ENCODE measurements at places on chromosomes 6 and 20.

- no peak for DNase-seq
Observed at GRCh38 chr6:52579006-52579660, 2.3 kb upstream of the TRAM2 start.

- DNase-seq, result no peak
Observed at GRCh38 chr20:24522452-24523330, 53.3 kb downstream of the SYNDIG1 start.

DNA sequence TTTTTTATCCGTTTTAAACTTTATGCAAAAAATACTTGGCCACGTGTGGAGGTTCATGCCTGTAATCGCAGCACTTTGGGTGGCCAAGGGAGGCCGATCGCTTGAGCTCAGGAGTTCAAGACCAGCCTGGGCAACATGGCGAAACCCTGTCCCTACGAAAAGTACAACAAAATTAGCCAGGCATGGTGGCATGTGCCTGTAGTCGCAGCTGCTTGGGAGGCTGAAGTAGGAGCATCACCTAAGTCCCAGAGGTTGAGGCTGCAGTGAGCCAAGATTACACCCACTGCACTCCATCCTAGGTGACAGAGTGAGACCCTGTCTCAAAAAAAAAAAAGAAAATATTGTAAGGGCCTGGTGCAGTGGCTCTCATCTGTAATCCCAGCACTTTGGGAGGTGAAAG is 45.0 kb downstream of the CSE1L start:
- no peak for DNase-seq

GRCh38 chr6:498795-499231 is 107.3 kb downstream of the IRF4 start:
- no peak for DNase-seq

DNA sequence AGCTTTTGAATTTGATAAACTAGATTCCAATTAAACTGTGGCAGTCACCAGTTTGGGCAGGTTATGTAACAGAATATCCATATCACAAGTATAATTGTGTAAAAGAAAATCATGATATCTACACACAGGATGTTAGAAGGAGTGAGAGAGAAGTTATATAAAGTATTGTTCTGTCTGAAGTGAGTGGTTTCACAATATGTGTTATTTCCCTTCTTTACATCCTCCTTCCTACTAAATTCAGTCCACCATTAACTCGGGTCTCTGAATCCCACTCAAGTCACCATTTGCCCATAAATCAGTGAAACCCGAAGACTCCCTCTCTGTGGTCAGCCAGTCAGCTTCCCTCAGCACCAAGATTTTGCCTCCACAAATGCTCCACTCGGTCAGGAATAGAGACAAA is 796 bp downstream of the HLA-DQB1 start:
- no peak for DNase-seq

- DNase-seq, result no peak
Observed at GRCh38 chr6:67045076-67045475, 1338.0 kb upstream of the EYS start.

- DNase-seq, result no peak
Observed at GRCh38 chr6:125752773-125753172, 3.3 kb downstream of the HEY2 start.

- DNase-seq, result no peak
Observed at GRCh38 chr6:87714093-87714842, 12.2 kb upstream of the AKIRIN2 start.

GRCh38 chr6:54525731-54526130 is 217.5 kb downstream of the TINAG start:
- no peak for DNase-seq

DNA sequence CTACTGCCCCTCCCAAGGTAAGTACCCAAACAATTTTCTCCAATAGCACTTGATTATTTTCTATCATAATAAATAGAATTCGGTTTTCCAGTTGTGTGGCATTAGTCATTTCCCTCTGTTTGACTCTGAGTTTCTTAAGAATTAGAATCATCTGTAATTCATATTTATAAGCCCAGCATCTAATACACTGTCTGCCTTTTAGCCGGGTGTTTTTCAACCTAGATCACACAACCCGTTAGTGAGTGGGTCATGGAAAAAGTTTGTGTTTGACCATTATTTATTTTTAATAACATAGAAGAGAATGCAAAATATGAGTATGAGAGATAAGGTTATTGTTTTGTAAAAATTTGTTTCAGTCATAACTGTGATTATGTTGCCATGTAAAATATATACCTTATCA is 701.6 kb downstream of the RFPL4B start:
- DNase-seq, result no peak

DNA sequence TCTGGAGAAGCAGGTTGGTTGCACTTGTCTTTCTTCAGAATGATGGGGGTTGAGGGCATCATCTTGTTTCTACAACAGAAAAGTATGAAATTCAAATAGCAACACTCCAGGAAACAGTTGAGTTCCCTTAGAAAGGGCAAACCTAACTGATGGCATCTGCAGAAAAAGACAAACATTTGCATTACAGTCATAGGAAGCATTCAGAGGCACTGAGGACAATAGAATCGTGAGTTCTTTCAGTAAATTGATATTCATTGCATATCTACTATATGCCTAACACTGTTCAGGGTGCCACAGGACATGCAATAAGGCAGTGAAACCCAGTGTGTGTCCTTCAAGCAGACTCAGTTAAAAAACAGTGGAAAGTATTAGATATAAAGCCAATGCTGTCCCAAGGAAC is 41.1 kb upstream of the OPN5 start:
- DNase-seq, result no peak

DNA sequence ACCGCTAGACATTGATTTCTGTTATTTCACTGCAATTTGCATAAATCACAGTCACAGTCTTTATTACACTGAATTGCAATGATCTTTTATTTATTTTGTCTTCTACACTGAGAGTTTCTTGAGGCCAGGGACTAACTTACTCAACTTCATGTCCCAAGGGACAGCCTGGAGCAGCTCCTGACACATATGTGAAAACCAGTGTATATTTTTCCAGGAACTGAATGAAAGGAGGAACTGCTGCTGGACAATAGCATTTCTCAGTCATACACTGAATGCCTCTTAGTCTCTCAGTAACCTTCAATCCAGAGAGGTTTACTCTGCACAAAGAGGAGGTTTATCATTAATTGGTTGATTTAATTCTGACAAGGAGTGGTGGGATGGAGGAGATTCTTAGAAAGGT is 5.9 kb downstream of the F13A1 start:
- DNase-seq, result no peak

DNA sequence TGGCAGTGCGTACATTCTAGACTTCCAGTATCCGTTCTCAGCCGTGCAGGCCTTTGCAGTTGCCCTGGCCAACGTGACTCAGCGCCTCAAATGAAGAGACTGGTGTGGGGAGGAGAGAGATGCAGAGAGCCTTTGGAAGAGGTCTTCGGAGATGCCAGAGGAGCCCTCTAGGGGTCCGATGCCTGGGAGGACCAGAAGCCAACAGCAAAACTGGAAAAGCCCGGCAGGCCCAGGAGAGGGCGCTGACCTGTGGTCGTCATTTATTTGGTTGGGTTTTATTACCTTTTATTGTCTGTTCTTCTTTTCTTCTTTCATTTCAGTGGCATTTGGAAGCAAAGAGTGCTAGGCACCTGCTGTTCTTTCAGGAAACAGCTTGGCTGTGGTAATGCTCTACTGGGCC is 53.3 kb upstream of the TMEM181 start:
- no peak for DNase-seq

GRCh38 chr6:49744259-49744658 is at the start of gene CRISP3:
TSS of gene CRISP3 (minus strand) at chr6:49744388. CDS start at chr6:49744367, 21 bp downstream.
- no peak for DNase-seq

GRCh38 chr20:24574797-24575196 is 105.4 kb downstream of the SYNDIG1 start:
- DNase-seq, result no peak

- DNase-seq, result no peak
Observed at GRCh38 chr6:132482581-132482980, 30.3 kb downstream of the STX7 start.

- no peak for DNase-seq
Observed at GRCh38 chr20:38260378-38261053, at the start of gene KIAA1755. TSS of gene KIAA1755 (minus strand) at chr20:38260735. CDS start at chr20:38260500, 235 bp downstream.

DNA sequence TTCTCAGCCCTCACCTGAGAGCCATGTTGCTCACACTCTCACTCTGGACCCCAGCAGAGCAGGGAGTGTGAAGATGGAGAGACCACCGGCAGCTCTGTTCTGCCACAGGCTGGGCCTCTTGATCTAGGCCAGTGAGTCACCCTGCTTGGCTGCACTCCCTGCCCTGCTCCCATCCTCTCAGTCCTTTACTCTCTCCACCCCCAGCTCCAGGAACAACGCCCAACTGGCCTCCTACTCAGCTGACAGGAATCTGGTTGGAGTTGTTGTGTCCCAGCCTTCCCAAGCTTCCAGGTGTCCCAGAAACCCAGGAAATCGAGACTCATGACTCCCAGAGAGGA is at the start of gene PSORS1C1:
Gene PSORS1C1, plus strand, starts transcription at position 260 of the 338 bp plus-strand sequence. CDS start 14,833 bp downstream, outside the sequence.
- DNase-seq, result no peak

GRCh38 chr6:79466207-79466834 is 70.9 kb downstream of the LCA5 start:
- no peak for DNase-seq

GRCh38 chr20:22601361-22602141 is 17.2 kb upstream of the FOXA2 start:
- DNase-seq, result no peak

- no peak for DNase-seq
Observed at GRCh38 chr6:38155144-38155543, 335.6 kb downstream of the ZFAND3 start.

- no peak for DNase-seq
Observed at GRCh38 chr20:53622247-53623133, 28.9 kb upstream of the ZNF217 start.

DNA sequence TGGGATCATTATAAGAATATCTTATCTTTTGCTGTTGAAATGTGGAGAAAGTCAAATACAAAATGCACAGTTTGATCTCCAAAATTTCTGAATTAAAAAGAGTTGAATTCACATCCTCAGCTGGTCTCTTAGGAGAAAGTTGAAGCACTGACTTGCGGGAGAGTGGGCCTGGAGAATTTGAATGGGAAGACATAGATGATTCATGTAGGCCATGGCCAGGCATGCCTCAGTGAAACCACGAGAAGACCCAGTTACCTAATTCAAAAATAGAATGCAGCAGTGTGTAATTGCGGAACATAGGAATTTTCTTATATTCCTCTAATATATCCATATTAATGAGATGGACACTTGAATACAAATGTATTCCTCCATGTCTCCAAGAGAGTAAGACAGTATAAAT is 53.0 kb upstream of the DTNBP1 start:
- no peak for DNase-seq

- DNase-seq, result no peak
Observed at GRCh38 chr6:835476-836160, 142.7 kb upstream of the EXOC2 start.

DNA sequence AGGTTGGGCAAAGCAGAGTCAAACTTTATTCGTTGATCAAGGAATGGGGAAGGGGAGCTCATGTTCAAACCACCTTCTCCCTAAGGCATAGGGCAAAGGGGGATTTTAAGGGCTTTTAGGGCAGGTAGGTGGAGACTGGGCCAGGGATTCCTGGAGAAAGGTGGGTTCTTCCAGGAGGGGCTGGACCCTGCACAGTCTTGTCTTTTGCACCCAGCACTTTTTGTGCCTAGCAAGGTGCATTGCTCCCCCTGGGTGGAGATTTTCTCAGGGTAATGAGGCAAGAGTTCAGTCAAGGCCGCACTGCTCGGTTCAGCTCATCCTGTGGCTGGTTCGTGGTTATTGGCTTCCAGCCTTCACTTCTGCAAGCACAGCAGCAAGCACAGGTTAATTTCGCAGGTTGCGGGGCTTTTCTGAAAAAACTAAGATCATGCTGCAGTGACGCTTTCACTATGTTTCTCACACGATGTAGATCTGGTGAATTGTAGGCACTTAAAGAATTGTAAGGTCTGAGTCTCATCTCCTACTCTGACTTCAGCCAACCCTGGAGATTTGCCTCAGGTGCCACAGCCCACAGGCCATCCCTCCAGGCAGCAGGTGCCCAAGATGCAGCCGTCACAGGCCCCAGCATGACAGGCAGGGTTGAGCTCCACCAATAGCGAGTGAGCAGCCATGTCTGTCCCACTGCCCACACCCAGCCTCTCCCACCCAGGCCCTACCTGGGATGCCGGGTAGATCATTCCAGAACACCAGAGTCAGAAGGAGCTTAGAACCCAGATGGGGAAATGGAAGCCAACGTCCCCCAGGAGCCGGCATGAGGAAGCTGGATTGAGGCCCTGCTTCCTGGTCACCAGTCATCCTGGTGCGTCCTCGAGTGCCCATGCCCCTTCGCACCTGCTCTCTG is 37.1 kb downstream of the SUN5 start:
- no peak for DNase-seq

DNA sequence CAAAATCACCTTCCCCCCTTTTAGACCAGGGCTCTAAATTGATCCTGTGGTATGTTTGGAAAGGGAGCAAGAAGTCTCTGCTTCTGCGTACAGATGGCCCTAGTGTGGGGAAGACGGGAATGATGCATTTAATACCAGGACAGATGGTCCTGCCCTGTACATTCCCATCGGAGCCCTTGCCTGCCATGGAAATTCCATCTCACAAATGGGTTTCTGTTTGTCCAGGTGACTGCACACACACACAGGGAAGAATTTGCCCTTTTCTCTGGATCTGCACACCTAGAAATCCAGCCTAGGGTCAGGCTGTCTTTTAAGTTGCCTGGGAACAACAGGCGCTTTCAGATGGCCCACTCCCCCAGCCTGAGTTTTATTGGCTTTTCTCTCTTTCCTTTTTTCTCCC is 1.3 kb downstream of the MAS1 start:
- DNase-seq, result no peak

- no peak for DNase-seq
Observed at GRCh38 chr6:167044696-167045095, 45.5 kb downstream of the CEP43 start.

GRCh38 chr6:28001751-28002150 is 44.7 kb downstream of the OR2B6 start:
- no peak for DNase-seq

DNA sequence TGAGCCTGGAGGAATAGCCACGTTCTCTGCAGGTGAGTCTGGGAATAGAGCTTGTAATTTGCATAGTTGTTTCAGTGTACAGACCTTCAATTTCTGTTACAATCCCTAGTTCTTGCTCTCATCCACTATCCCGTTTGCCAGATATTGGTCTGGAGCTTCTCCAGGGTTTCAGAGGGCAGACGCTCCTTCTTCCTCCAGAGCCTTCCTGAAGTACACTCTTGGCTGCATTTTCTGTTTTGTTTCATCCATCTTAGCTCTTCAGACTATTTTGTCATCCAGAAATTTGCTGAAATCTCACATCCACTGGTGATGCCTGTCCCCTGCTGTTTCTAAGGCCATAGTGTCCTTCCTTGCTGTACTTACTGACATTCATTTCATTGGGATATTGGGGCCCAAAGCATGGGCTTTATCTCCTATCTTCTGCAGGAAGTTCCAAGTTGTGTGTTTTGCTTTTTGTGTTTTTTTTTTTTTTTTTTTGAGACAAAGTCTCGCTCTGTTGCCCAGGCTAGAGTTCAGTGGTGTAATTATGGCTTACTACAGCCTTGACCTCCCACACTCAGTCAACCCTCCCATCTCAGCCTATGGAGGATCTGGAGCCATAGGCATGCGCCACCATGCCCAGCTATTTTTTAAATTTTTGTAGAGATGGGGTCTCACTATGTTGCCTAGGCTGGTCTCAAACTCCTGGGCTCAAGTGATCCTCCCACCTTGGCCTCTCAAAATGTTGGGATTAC is 18.7 kb downstream of the CDS2 start:
- DNase-seq, result no peak

Data from stimulated activated CD8-positive, alpha-beta memory T cell treated with anti-CD3 and anti-CD28 coated beads, Interleukin-4, amount 100 ng/mL, for 1 hour (primary cell).